ENCODE measurements at places on chromosomes 11 and 22.

- DNase-seq, result no peak
These were observed 185.1 kb downstream of the CWF19L2 start for GRCh38 chr11:107272561-107272960.

DNA sequence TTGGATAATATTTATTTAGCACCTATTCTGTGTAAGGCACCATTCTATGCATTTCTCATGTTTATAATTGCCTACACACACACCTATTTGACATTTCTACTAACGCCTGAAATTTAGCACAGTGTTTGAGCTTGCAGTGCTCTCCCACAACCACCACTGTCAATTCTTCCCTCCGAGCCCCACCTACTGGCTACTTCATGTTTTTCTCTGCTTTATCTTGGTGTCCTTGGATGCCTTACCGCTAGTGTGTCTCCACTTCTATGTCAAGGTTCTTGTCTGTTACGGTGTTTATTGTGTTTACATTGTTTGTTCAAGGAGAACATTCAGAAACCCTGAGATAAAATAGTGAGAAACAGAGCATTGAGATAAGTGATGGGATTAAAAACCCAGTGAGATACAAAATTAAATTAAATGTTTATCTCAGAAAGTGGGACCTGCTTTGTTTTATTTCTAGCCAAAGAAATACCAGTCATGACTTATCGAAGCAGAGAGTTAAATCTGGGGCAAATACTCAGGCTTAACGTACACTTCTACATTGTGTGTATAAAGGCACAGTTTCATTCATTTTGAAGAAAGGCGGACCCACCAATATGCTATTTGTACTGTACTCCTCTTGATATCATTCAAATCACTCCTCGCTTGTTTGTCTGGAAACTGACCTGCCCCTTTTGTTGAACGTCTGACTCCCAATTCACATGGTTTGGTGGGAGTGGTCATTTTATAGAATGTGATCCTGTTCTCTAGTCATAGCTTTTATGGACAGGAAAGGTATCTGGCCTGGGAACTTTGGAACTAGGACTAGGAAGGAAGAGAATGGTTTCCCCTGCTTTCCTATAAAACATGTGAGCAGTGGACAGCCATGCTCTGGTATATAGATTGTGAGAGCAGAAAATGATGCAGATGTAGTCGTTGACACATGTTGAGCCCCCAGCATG lies 39.2 kb upstream of the SLC36A4 start:
- DNase-seq, result peak; percentile 73

DNA sequence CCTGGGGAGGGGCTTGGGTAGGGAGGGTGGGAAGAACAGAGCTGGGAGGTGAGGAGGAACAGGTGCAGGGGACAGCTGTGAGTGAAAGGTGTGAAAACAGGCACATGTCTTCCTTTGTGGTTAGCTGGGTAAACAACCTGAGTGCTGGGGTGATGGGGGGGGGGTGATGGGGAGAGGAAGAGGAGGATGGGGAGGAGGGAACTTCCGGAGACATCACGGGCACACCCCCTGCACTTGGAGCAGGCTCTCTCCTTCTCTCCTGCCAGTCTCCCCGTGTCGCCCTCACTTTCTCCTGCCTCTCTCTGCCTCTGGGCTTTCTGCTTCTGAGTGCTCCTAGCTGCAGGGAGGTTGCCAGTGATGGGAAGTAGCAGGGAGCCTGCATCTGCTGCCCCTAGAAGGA lies 8.8 kb downstream of the CXCR5 start:
- DNase-seq, result no peak

GRCh38 chr11:27383645-27384044 lies 20.6 kb upstream of the CCDC34 start:
- DNase-seq, result no peak

GRCh38 chr22:29078036-29078868 lies 5.4 kb downstream of the KREMEN1 start:
- DNase-seq, result no peak

- DNase-seq, result no peak
These were observed 33.3 kb downstream of the NF2 start for GRCh38 chr22:29636751-29637150.

DNA sequence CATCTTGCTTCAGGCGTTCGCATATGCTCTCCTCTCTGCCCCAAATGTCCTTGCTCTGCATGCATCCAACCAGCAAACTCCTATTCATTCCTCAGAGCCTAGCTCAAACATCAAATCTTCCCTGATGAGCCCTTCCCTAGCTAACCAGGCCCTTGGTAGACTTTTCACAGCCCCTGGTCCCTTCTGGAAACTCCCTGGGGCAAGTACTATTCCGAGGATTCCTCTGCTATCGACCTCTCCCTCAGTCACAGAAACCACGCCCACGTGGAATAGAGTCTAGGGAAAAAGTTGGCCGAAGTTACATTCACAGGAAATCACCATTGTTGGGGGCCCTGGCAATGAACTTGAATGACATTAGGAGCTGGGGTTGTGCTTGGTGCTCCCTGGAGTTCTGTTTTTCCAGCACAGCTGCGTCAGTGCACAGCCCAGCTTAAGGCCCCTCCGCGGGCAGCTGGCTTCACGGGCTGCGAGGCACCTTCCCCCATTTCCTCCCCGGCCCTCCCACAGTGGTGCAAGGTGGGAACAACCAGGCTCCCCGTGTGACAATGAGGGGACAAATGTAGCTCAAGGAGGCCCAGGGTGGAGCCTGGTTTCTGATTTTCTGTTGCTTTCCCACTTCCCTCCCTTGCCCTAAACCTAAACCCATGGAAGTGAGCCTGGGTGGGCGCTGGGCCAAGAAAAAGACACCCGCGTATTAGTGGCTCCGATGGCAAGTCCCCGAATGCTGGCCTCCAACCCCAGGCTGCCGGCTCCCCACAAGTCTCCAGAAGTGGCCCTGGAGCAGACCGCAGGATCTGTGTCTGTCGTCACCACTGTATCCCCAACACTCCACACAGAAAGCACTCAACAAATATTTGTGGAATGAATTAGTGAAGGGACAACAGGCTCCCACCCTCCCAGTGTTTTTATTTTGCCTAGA lies 4.3 kb upstream of the ATP5MGL start:
- peak; percentile 48 for DNase-seq
